ENCODE measurements at places on chromosomes 3 and 15. TPM values are rescaled to one million over a fixed set of nuclear protein-coding genes. Genes with fewer than 3 reads are reported as not detected.

DNA sequence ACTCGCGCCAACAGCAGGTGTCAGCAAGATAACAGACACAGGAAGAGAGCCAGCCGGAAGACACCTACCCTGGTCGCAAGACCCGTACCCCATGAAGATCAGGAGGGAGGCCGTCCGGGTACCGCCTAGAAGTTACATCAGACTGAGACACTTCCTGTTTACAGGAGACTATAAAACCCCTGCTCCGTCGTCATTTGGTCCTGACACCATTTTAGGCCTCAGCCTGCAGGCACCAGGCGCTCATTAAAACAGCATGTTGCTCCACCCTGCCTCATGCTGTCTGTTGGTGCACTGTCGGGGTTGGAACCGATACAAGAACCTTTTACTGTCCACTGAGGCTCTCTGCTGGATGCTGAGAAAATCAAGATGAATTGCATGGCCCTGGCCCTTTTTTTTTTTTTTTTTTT, 15.6 kb upstream of the PRTG start:
- DNase-seq: no peak

NANOGP8 gene
- 1.2 TPM for total RNA-seq

GRCh38 chr3:127750226-127751031, 71.9 kb downstream of the MGLL start:
- DNase-seq: peak; percentile 91

ZCWPW2 gene
- 0.88 TPM for total RNA-seq

DNA sequence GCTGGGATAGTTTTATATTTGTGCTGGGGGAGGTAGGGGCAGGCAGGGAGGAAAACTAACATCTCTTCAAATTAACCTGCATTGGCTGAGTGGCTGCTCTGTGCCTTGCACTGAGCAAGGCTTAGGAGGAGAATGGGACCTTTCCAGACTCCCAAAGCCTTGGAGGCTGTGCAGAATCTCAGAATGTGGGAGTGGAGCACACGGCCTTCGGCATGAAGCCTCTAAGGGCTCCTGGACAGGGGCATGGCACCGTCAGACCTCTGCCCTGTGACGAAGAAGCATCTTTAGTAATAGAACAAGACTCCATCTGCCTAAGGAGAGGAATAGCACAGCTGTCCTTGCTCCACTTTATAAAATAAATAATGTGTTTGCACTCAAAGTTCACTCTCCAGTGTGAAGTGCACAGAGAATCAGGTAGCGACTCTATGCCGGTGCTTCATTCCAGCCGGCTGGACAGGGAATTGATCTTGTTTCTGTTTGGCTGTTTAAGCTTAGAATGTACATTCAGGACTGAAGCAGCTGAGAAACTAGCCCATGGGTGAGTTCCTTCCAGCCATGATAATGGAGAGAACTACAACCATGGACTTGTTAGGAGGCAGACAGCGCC, 228.5 kb upstream of the ADAMTS9 start:
- DNase-seq: no peak

DNA sequence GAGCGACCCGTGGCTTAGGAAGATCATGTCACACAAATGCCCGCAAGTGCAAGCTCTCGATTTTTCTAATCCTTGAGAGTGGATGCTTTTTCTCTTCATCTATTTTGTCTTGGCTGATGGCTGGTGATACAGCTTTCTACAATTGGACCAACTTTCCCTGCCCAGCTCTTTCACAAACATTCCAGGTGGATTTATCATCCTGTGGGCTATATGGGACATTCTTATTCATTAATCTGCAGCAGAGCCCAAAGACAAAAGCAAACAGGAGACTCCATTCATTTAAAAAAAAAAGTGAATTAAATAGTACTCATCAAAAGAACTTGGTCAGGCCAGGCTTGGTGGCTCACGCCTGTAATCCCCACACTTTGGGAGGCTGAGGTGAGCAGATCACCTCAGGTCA, 14.2 kb upstream of the TSEN2 start:
- peak; percentile 85 for DNase-seq

- DNase-seq: no peak
Observed at GRCh38 chr3:54549607-54550220, 378.1 kb downstream of the LRTM1 start.

DNA sequence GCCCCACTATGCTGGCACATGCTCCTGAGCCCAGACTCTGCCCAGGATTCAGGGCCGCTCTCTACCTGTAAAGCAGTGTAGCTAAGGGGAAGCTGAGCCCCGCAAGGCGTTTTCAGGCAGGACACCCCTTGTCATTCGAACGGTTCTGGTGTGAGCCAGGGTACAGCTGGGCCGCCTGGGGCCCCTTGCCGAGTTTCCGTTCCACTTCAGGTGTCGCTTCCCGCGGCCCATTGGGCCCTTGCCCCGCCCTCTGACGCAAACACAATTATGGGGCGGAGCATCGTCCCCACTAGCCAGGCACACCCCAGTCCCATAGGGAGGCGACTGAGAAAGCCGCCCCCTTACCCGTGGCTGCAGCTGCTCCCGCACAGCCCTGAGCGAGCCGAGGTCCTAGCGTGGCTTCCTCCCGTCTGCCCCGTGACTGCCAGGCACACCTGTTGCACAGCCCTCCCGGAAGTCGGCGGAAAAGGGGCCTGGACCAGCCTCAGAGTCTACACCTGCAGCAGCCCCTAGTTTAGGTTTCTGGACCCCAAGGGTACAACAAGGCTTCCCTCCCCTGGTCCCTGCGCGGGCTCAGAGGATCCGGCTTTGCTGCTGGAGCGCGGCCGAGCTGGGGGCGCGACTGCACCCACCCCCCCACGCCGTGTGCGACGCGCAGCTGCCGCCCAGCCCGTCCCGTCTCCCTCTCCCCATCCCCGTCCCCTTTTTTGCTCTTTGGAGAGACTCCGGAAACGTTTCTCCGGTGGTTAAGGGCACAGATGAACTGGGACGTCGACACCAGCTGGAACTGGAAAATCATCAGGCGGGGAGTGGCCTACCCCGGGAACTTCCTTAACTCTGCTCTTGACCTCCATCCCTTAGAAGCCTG, at the start of gene PLSCR2:
Gene PLSCR2 (minus strand): TSS at position 412 of the 868 bp plus-strand sequence. CDS start 9,657 bp downstream, outside the sequence.
- DNase-seq: peak; percentile 89

GRCh38 chr15:83549623-83550022, 102.5 kb downstream of the SH3GL3 start:
- no peak for DNase-seq

AP3B2 gene
- total RNA-seq: 0.36 TPM

DNA sequence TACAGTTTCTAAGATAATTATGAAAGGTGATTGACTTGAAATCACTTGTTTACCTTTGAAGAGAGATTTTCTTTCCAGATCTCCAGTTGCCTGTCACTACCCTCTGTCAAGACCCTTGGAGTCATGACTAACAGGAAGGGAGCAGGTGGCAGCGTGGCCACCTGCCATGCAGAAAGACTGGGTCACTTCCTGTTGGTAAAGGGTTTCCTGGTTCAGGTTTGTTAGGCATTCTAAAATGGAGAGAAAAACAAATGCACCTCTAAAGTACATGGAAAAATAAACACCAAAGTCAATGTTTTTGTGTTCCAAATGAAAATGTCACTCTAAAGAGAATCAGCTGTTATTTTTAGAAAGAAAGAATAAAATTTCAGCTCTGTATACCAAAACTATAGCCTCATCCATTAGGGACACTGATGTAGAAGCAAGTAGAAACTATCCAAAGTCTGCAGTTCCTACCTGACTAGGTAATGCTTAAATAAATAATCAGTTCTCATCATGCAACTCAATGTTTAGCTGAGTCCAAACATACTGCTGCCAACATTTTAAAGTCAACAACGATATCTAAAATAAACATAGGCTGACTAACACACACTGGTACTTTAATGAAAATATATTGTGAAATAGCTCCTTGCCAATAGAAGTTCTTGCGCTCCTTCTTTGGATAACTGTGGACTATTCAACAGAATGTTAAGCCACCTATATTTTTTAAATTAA, 23.9 kb upstream of the TM4SF1 start:
- DNase-seq: peak; percentile 59

CISH gene
- 1.2 TPM for total RNA-seq

- no peak for DNase-seq
Observed at GRCh38 chr3:115165266-115165665, 18.2 kb upstream of the ZBTB20 start.

ZNF501 gene
- 7.2 TPM for total RNA-seq

- peak; percentile 99 for DNase-seq
Observed at GRCh38 chr3:197791113-197791891, at the start of gene LRCH3. Gene LRCH3 (plus strand): TSS chr3:197791254. CDS start chr3:197791279, 25 bp downstream.

DNA sequence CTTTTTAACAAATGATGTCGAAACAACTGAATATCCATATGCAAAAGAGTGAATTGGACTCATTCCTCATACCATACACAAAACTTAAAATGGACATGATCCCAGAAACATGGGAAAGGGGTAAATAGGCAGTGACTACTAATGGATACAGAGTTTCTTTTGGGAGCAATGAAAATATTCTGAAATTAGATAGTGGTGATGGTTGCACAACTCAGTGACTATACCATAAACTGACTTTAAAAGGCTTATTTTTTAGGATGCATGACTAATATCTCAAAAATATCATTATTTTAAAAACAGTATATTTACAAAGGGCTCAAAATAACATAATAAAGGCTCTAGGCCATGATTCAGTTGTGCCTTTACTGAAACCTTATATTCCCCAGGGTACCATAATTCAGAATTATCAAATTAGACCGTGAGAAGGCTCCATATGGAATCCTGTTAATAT, 16.3 kb upstream of the ATP13A3 start:
- peak; percentile 44 for DNase-seq

- DNase-seq: peak; percentile 67
Observed at GRCh38 chr3:50850639-50851511, 176.1 kb downstream of the DOCK3 start.

- DNase-seq: peak; percentile 93
Observed at GRCh38 chr15:39908186-39908585, 11.9 kb downstream of the GPR176 start.

DNA sequence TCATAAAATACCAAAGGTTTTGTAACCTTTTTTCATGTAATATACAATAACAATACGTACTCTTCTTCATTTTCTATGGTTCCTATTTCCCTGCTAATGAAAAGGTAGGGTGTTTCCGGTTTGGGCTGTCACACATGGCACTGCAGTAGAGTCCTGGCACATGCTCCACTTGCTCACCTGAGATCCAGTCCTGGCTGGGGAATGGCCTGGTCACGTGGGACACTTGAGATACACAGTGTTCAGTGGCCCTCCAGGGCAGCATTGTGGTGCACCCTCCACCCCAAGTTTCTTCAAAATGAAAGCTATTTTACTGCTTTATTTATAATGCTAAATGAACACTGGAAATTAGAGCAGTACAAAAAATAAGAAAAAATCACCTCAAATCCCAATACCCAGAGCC, 23.2 kb downstream of the MRPS25 start:
- DNase-seq: no peak

FSIP1 gene
- 3.6 TPM for total RNA-seq

DNA sequence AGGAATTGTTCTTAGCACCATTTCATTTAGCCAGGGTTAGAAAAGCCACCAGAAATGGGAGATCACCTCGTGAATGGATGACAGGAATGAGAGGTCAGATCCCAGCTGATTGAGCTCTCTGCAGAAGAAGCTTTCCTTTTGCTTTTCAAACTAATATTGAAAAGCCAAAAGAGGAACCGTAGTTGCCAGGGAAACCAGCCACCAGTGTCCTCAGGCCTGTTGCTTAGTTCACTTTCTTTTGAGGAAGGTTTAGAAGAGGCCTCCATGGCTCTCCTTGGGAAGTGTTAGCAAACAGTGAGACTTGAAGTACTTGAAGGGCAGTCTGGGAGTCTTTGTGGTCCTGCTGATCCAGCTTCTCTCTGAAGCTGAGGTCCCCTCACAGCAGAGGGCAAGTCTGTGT, 7.4 kb upstream of the CCK start:
- DNase-seq: no peak

LYZL4 gene
- not detected for total RNA-seq

DNA sequence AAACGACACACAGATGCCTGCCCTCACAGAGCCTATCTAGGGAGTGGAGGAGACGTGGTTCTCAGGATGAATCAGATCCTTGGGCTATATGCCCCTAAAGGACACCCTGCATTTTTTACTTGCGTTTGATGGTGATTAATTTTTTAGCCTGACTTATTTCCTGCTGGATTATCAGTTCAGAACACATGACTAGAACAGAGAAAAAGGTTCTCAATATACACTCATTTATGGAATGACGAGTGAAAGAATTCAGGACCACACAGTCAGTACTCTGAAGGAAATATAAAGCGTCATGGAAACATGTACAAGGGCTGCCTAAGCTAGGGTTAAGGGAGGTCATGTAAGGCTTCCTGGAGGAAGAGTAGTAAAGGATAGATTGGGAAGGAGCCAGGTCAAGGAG, 121.8 kb downstream of the SSR3 start:
- no peak for DNase-seq

- no peak for DNase-seq
Observed at GRCh38 chr15:80612118-80612823, 82.8 kb upstream of the ABHD17C start.

DNA sequence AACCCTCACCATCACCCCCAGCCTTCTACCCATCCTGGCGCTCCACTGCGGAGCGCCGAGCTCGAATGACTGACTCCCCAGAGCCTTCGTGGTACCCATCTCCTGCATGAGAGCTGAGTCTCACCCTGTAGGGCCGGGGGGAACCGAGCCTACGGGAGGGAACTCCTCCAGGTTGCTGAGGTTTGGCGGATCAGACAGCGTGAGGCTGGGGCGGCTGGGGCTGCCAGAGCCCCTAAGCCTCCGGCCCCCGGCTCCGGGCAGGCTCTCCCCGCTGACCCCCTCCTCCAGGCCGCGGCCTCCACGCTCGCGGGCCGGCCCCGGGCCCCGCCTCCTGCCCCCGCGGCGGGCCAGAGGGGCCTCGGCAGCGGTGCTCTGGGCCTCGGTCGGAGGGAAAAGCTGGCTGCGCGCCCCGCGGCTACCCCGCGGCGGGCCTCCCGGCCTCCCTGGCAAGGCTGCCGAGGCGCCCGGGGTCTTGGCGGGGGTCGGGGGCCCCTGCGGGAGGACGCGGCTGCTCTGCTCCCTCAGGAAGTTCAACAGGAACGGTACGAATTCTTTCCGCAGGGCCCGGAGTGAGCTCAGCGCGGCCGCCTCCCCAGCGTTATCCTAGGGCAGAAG, 643 bp downstream of the CDAN1 start:
- peak; percentile 87 for DNase-seq

DNA sequence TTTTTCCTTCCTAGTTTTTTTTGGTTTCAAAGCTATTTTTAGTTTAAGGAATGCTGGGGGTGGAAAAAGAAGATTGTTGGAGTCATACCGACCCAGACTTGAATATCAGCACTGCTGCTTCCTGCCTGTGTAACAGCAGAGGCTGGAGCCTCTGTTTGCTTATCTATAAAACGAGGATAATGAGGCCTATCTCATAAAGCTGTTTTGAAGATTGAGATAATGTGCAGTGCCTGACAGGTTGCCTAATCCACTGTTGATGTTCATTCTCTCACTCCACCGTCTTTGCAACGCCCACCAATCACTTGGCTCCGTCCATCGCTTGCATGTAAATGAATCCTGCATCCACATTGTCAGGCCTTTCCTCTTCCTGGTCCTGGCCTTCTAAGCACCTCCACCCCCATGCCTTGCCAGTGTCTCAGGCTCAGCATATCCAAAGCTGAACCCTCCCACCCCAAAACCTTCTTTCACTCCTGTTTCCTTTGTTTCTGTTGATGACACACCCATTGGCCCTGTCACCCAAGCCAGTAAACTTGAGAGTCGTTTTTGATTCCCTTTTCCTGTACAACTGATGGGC, 94.9 kb downstream of the MEX3B start:
- no peak for DNase-seq

PYGO1 gene
- 18.0 TPM for total RNA-seq

- DNase-seq: peak; percentile 52
Observed at GRCh38 chr3:47424434-47425382, 43.9 kb downstream of the PTPN23 start.

Measured in osteoblast (primary cell).